GM03348 (cell line): ENCODE measurements at places on chromosomes 3 and 15.

- no peak for DNase-seq
These were observed 17.3 kb downstream of the MTMR10 start for GRCh38 chr15:30974112-30974511.

- DNase-seq, result no peak
These were observed 228.5 kb upstream of the ADAMTS9 start for GRCh38 chr3:64916192-64916798.

DNA sequence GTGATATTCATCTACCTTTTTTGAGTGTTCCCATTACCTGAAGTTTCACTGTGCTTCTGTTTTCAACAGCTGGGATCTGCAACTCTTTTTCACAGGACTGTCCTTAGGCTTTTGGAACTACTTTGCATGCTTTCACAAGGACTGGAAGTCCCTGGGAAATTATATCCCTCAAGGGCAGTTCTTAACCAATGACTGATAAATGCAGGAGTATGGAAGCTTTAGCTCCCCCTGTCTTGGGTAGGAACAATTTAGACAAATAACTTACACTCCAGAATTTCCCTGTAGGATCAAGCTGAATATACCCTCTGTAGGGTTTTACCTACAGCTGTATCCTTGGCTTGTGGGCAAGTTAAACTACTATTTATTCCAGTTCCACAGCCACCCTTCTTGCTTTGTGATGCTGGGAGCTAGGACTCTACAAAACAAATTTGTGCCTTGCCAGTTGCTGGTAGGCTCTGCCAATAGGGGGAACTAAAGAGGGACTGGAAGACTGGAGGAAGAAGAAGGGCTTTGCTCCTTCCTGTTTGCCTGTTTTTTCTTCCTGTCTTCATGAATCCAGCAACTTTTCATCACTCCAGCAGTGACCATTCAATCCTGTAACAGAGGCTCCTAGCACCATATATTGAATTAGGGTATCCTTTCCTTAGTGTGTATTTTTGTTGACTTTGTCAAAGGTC lies 6.8 kb upstream of the ZNF280D start:
- DNase-seq, result no peak

GRCh38 chr3:20752416-20752815 lies 566.4 kb upstream of the SGO1 start:
- DNase-seq, result no peak

DNA sequence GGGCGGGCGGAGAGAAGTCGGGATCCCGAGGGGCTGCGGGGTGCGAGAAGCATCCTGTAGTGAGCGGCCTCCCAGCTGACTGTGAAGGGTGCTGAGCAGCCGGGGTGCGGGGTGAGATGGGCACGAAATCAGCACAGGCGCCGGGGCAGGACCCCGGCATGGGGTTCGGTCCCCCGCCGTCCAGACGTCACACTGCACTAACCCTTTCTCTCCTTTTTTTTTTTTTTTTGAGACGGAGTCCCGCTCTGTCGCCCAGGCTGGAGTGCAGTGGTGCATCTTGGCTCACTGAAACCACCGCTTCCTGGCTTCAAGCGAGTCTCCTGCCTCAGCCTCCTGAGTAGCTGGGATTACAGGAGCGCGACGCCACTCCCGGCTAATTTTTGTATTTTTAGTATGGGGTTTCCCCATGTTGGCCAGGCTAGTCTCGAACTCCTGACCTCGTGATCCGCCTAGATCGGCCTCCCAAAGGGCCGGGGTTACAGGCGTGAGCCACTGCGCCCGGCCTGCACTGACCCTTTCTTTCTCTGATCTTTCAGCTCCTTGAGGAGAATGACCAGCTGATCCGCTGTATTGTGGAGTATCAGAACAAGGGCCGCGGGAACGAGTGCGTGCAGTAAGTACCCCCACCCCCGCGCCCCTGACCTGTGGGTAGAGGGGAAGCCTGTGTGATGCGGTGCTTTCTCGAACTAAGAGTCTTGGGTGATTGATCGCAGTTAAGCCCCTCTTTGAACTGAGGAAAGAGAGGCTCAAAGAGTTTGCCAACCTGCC lies 513 bp downstream of the SS18L2 start:
- no peak for DNase-seq

- DNase-seq, result peak; percentile 44
These were observed 23.5 kb upstream of the LRRFIP2 start for GRCh38 chr3:37197810-37198371.

DNA sequence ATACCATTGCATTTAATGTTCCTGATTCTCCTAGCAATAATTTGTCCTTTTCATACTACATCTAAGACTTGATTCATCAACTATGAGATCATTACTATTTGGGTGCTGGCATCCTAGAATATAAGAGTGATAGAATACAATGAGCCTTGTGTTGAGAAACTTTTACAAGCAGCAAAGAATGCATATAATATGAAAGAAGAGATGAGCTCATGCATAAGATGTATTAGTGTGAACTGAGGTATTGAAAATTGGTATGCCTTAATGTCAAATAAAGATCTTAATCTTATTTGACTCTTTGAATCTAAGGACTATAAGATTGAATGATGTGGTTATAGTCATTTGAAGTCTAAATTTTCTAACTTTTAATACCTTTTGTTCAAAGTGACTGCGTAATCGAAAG lies 220.0 kb upstream of the ARHGEF26 start:
- no peak for DNase-seq

DNA sequence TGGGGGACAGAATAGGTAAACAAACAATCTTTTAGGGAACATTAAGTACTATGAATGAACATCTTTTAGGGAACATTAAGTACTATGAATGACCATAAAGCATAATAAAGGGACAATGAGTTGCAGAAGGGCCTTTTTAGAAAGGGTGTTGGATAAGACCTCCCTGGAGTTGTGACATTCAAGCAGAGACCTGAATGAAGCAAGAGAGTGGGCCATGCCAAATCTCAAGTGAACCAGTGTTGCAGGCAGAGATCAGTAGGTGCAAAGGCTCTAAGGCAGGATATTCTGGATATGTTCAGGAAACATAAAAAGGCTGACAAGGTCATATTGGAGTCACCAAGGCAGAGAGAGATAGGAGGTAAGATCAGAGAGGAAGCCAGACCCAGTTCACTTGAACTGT lies 29.4 kb upstream of the ZBTB38 start:
- no peak for DNase-seq

DNA sequence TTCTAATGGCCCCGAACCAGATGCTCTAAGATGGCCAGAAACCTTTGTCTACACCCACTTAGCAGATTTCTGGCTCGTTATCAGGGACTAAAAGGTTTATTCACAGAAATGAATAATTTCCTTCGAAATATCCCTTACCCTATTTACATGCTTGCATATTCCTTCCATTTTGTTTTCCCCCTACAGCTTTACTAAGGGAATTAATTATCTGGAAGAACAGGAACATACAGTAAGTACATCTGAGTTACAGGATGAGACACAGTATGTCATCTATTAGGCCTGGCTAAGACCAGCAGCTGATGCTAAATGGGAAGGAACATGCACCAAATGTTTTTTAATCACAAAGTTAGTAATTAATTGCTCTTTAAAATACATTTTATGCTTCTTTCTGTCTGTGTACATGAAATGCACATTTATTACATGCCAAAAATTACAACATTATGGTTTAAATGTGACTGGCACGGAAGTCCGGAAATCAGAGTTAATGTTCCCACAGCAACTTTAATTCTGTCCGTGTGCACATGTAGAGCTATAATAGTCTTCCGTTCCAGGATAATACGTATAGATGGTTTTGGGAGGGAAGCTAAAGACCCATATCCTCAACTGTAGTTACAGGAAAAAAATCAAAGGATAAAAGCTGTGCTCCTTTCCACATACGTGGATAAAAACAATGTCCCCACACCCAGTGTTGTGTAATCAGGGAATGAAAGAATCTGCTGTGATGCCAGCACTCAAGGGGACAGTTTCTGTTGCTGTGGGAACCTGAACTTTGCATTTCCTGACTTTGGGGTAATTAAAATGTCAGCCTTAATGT lies 82.0 kb downstream of the TIGIT start:
- peak; percentile 18 for DNase-seq
